ENCODE measurements at places on chromosomes 7 and 10.

DNA sequence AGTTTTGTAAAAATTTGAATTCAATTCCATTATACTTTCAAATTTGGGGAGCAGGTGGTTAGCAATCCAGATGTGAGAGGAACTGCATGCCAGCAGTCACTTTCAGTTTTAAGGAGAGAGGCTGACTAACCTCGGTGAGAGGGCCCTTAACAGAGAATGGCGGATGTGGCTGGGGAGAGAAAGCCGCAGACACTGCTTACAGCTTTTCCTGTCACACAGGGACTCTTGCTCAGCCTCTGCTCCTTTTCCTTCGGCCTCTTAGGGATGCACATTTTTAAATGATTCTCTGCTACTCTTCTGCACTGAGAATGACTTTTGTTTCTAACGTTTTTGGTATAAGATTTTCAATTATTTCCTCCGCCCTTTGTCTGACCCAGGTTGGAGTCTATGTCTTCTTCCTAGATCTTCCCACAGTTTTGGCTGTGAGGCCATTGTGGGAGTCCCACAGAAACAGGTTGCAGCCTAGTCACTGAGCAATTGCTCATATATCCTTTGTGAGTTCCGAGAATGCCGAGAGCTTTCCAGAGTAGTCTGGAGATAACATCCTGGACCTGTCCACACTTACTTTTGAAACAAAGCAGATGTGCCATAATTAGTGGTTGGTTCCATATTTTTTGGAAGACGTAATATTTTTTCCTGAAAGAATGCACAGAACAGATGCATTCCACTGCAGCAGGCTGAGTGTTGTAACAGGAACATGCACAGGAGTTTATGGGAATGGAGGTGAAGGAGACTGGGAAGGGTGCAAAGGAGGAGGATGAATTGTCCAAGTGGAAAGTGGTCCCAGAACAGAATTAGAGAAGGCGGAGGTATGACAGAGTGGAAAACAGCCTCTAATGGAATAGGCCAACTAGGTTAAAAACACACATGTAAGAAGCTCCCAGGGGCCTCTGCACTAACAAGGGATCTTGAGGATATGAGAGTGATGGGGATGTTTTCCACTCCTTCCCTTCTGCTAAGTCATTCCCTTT is 168.0 kb upstream of the ZNF32 start:
- DNase-seq = no peak

- no peak for DNase-seq
Measured at GRCh38 chr10:46514431-46514861, 42.0 kb downstream of the GPRIN2 start.

DNA sequence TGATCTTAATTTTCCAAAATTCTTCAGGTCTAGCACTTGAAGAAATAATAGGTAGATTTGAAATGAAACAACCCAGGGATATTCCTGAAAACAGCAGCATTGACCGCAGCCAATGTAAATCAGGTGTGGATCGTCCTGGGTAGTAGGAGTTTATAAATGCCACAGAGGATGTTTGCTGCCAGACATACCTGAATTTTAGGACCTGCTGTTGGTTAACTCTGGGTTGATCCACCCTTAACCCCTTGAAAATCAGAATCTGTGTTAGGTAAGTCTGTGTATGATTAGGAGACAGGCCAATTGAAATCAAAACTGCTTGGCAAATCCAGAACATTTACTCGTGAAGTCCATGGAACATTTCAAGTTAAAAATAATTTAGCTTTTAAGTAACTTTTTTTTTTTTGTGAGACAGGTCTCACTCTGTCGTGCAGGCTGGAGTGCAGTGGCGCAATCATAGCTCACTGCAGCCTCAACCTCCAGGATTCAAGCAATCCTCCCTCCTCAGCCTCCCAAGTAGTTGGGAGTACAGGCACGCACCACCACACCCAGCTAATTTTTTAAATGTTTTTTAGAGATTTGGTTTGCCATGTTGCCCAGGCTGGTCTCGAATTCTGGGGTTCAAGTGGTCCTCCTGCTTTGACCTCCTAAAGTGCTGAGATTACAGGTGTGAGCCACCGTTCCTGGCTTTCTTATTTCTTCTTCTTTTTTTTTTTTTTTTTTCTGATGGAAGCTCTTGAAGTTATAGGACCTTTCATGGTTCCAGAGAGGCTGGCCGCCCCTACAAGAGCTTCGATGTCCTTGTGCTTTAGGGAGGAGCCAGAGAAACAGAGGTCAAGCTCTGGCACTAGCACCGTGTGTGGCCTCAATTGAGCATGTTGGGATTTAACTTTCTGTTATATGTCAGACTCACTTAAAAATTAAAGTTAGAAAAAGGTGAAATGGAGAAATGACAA is 2.0 kb downstream of the POR start:
- DNase-seq = no peak

- no peak for DNase-seq
Measured at GRCh38 chr10:71436268-71437125, 39.8 kb downstream of the CDH23 start.

DNA sequence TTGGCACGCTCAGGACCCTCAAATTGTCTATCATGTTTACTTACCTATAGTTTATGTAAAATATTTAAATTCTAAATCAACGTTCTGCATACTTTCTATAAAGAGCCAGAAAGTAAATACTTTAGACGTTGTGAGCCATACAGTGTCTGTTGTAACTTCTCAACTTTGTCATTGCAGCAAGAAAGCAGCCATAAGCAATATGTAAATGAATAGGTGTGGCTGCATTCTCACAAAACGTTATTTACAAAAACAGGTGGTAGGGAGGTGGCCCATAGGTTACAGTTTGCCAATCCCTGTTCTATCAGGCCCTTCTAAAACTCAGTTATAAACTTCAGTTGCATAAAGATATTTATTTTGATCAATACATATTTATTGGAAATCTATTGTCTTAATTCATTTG is 12.1 kb upstream of the NPY start:
- DNase-seq = no peak
